ENCODE measurements at places on chromosomes 2 and 18.

- DNase-seq = no peak
Measured at GRCh38 chr2:144694456-144694855, 174.5 kb upstream of the ZEB2 start.

DNA sequence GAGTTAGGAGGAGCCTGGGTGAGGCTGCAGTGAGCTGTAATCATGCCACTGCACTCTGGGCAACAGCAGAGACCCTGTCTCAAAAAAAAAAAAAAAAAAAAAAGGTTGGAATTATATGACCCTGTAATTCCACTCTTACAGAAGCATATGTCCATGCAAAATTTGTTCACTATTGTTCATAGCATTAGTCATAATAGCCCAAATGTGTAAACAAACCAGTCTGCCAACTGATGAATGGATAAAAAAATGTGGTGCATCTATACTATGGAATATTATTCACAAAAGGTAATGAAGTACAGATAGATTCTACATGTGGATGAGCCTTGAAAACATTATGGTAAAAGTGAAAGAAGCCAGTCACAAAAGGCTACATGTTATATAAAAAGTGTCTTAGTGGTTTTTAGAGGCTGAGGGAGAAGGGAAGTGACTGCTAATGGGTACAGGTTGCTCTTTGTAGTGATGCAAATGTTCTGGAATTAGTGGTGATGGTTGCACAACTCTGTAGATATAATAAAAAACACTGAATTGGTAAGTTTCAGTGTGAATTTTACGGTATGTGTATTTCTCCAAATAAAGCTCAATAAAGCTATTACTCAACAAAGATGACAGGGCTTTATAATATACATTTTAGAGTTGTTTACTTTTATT, 9.4 kb downstream of the COA5 start:
- no peak for DNase-seq

- DNase-seq = no peak
Measured at GRCh38 chr2:206657087-206657486, 14.8 kb downstream of the FAM237A start.

GRCh38 chr2:143744114-143744513, 614.9 kb downstream of the ARHGAP15 start:
- DNase-seq = no peak

DNA sequence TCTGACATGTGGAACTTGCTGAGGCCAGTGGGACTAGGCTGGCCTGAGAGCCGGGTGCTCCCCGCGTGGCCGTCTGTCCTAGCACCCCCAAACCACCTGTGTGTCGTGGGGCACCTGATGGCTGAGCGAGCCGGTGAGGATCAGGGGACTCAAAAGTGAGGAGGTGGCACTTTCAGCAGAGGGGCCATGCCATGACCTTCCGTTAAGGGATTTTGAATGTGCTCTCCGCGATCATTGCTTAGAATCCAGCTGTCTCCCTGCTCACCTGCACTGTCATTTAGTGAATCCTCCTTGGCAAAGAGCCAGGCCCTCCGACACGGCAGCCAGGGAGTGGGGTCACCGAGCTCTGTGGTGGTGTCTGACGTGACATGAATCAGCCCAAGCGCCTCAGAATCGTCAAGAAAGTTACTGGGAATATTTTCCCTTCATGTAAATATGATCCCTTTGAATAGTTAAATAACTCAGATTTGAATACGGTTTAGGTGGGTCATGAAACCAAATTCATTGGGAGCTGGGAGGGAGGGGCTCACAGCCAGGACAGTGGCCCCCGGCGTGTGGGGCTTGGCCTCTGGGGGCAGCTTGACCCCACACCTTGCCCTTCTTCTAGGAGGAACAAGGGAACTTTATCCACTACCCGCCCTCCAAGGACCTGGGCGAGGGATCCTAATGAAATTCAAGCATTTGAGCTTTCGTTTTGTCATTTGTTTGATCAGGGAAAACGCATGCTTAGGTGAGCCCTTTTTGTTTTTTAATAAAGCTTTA, 9.5 kb downstream of the NFATC1 start:
- no peak for DNase-seq

- DNase-seq = no peak
Measured at GRCh38 chr18:48803951-48804855, 146.6 kb downstream of the SMAD7 start.

DNA sequence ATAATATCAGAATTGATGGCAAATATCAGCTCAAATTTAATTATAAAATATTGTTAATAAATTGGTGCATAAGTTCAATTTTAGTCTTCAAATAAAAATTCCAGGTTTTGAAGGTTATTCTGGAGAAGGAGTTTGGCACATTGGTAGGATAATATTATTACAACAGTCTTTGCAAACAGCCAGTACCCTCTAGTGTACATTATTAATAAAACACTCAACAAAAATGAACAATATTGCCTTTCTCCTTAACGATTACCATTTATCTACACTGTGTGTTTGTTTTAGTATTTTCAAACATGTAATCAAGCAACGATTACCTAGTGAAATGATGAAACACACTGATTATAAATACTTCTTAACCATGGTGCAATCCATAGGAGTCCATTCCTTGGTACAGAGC, 334.0 kb upstream of the FSIP2 start:
- DNase-seq = no peak

GRCh38 chr2:904246-905024, 46.2 kb upstream of the SNTG2 start:
- DNase-seq = no peak

DNA sequence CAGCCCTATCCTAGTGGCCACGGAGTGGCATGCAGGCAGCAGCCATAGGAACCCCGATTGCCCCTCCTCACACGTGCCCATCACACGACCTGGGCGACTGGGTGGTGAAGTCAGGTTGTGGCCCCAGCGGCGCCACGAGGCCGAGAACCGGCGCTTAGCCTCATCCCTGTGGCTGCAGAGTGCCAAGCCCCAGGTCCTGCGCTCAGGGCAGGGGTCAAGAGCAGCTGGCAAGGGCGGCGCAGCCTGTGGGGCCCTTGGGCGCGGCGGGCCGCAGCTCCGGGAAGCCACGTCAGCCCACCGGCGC, 73.3 kb downstream of the RPIA start:
- no peak for DNase-seq

- peak; percentile 18 for DNase-seq
Measured at GRCh38 chr2:36526226-36526625, 71.7 kb downstream of the FEZ2 start.

GRCh38 chr2:123359636-123360035, 665.5 kb upstream of the CNTNAP5 start:
- no peak for DNase-seq

DNA sequence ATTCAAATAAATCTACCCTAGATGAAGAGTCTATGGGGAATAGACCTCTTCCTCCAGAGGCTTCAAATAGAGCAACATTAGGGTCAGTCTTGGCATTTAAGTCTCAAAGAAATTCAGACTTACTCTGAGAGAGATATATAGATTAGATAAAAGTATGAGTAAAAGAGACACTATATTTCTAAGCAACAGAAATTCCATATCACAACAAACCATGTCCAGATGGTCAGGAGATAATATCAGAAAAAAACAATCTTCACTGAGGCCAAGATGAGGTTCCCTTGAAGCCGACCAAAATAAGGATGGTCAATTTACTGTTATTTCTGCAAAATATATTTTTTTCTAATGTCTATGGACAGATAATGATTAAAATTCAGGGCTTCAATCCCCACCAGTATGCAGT, 89.1 kb upstream of the NOSTRIN start:
- DNase-seq = no peak

DNA sequence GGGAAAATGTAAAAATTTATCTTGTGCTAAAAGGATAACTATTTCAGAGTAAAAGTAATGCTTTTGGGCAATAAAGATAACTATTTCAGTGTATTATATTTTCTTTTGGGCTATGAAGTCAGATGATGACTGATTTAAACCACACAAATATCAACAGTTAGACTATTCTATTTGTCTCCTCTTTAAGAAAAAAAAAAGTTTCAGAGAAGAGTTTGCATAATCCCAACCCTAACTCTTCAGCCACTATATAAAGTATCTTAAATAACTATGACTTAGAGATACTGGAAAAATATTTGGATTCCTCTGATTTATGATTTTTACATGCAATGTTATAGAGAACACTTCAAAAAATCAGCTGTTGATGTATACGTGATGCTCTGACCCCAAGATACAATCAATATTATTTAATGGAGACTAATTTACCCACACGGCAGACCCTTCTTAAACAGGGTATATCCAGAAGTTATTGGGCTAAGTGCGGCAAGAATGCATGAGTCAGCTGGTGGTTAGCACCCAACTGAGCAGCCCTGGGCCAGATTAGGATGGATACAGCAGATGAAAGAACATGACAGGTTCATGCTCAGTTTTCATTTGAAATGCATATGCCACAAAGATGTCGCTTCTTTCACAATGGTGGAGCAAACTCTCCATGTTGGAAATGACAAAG, 279.0 kb downstream of the AFF3 start:
- DNase-seq = no peak

GRCh38 chr2:187529977-187530721, 24.1 kb downstream of the TFPI start:
- no peak for DNase-seq

GRCh38 chr2:157929871-157930667, 53.9 kb upstream of the ACVR1 start:
- DNase-seq = no peak

GRCh38 chr2:137535897-137536296, 428.4 kb upstream of the HNMT start:
- no peak for DNase-seq

GRCh38 chr18:48902856-48903601, 47.7 kb downstream of the SMAD7 start:
- DNase-seq = no peak

GRCh38 chr2:142320067-142320466, 189.3 kb upstream of the LRP1B start:
- no peak for DNase-seq

- DNase-seq = peak; percentile 95
Measured at GRCh38 chr2:134917888-134918525, 615 bp upstream of the CCNT2 start.

DNA sequence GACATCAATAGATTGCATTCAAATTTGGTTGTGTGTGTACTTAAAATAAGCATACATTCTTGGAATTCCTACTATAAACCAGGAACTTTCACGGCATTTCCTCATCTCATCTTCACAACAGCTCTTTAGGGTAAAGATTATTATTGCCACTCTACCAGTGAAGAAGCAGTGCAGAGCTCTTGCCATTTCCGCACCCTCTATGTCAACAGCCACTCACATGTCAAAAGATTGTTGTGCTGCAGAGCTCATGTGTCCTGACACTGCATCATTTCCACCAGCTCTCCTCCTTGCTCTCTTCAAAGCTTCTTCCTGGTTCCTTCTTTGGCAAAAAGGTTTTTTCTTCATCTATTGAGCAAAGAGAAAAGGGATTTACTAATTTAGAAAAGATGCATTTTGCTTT, 26.5 kb upstream of the L3MBTL4 start:
- DNase-seq = no peak

DNA sequence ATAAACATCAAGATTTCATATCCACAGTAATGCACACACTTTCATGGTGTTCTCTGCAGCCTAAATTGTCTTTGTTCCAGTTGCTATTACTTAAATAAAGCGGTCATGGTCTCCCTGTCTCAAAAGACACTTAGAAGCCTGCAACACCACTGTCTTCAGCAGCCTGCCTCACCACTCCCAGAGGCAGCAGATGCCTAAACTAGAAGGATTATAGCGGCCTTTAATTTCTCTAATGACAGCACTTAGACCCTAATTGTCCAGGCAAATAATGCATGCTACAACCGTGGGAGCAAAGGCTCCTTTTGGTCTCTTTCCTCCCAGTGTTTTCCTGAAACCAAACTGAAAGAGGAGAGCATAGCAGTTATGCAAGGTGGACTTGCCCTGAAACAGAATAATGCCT, 248.8 kb upstream of the SLC39A10 start:
- DNase-seq = no peak

GRCh38 chr2:102110596-102111334, 31.8 kb upstream of the IL1R1 start:
- DNase-seq = no peak

All from retina (tissue), 1 donor.